ENCODE measurements at places on chromosomes 2 and 18.

DNA sequence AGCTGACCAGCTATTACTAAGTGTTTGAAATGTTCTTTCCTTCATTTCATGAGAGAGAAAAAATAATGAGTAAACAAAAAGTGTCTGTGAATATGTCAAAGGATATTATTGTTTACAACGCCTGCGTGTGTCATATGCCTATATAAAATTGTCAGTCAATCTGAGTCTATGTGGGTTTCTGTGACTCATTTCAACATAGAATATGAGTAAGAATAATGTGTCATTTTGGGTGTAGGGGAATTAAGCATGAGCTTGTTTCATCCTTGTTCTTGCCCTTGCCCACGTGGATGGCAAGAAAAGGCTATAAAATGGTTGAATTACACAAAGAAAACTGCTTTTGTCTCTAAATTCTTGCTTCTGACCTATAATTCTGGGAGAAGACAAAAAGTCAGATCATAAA, 466.0 kb downstream of the PTH2R start:
- DNase-seq, result no peak

- DNase-seq, result no peak
Measured at GRCh38 chr2:30385327-30385726, 61.7 kb upstream of the LCLAT1 start.

- no peak for DNase-seq
Measured at GRCh38 chr18:58599106-58599505, 29.8 kb downstream of the ALPK2 start.

GRCh38 chr2:19786408-19787058, 115.2 kb downstream of the TTC32 start:
- no peak for DNase-seq

DNA sequence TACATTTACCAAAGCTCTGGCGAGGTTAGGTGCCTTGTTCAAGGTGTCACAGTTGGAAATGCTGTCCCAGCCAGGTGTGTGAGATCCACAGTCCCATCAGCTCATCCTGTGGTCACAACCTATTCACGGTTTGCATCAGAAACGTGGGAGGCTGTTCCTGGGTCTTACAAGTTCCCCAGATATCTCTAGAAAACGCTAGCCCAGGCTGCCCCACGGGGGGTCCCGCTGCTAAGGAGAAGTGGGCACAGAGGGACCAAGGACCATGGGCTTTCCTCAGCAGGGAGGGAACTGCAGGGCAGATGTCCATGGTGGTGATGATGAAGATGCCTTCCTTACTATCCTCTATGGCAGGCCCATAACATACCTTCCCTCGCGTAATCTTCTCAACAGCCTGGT, 649 bp downstream of the FECH start:
- no peak for DNase-seq

DNA sequence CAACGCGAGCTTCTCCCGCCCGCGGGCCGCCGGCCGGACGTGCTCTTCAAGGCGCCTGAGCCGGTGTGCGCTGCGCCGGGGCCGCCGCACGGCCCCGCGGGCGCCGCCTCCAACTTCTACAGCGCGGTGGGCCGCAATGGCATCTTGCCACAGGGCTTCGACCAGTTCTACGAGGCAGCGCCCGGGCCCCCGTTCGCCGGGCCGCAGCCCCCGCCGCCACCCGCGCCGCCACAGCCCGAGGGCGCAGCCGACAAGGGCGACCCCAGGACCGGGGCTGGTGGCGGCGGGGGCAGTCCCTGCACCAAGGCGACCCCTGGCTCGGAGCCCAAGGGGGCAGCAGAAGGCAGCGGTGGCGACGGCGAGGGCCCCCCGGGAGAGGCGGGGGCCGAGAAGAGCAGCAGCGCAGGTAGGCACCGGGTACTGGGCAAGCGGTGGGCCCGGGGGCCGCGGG, 676 bp downstream of the HOXD11 start:
- no peak for DNase-seq

- no peak for DNase-seq
Measured at GRCh38 chr2:229586746-229587705, 127.3 kb downstream of the DNER start.

DNA sequence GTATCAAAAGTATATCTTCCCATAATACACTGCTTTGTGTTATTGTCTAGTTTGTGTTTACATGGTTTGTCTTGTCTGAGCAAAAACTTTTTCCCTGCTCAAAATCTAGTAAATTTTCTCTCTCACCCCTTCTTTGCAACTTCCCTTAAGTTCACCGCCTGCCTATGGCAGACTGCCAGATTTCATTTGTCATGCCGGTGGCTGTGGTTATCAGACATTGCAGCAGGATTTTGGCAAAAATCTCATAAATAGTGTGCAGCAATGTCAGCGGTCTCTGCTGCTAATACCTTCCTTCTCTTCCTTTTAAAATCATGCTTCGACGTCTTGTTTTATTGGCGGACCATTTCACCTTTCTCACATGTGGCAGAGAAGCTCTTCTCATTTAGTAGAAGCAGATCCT, 45.6 kb upstream of the TMEM178A start:
- DNase-seq, result no peak

DNA sequence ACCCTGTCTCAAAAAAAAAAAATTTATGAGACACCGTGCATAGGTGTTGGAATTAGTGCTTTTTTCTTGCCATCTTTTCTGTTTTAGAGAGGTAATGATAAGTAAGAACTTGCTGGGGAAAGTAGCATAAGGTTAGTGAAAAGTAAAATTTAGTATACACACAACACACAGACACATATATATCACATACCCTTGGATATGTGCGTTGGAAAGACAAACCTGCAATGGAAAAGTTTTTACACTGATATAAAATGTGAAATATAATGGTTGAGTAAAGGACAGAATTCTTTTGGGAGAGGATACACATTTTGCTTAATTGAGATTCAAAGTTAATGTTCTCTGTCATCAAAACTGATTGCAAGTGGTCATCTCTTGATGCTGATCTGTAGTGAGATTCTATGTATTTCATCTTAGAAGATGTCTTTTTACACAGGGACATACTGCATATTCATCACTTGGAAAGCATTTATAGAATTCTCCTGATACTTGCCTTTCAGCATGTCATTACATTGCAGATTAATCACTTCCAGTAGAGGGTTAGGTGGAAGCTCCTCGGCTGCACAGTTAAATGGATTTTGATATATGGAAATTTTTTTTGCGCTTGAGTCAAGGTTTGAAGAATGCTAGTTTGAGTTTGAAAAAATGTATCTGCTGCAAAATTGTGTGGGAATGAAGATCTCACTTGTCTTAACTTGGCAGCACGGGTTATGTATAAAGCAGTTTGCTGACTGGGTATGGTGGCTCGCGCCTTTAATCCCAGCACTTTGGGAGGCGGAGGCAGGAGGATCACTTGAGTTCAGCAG, 13.5 kb downstream of the PPP1CB start:
- DNase-seq, result no peak

- no peak for DNase-seq
Measured at GRCh38 chr2:176997792-176998169, 214.8 kb upstream of the HNRNPA3 start.

GRCh38 chr2:99974682-99975375, 167.6 kb downstream of the AFF3 start:
- no peak for DNase-seq

DNA sequence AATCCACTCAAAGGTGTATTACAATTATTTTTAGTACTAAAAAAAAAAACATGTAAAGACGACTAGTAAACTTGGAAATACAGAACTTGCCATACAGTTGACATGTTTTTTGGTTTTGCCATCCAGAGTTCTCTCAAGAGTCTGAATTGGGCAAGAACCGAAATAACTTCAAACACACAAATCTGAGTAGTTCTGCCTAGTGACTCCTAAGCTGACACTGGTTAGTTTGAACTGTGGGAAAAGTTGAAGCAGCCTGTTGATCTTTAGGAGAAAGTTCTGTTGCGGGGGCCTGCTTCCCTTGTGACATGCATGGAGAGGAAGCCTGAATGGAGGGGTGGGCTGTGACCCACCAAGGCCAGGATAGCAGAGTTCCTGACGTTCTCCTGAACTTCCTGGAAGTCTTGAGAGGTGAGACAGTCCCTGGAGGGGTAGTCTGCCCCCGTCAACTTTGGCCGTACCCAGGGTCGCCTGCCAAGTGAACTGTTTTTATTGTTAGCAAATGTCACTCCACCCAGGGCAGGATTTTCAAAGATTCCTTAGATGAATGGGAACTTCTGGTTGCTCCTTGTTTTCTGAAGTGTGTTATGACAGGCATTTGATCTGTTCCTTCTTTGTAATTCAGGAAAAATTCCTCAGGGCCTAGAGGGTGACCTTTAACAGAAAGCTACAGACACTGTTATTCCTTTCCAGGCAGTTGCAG, 85.6 kb upstream of the SPTBN1 start:
- no peak for DNase-seq

GRCh38 chr2:112074506-112074905, 19.4 kb downstream of the TMEM87B start:
- DNase-seq, result no peak

DNA sequence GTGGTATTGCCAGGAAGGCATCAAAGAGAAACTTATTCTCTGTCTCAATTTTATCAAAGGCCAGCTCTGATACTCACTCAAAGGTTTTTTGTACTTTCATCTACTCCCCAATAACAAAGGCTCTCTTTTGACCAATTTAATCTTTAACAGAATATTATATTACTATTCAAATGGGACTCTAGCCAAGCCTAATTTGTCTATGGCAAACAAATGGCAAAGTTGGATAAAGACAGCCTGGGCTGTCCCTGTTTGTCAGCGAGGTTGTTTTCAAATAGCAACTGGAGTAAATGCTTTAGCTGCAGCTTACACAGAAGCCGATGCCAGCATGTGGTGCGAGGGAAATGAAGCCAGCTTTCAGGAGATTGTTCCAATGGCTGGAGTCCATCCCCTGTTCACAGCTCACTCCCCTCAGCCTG, 80.1 kb upstream of the CTNNA2 start:
- DNase-seq, result no peak

DNA sequence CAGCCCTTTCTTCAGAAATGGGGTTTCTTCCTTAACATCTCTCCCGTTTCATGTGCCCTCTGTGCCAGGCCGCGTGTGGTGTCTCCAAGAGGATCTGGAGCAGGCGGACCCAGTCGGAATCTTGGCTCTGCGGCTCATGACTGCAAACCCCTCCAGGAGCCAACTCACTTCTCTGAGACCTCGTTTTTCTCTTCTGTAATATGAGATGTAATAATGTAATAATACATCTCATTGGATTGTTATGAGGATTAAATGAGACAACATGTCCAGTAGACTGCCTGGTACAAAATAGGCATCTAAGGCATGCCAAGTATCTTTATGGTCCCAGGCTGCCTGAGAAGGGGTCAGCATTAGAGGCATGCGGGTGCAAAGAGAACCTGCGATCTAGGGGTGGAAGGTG, 221.3 kb upstream of the REV1 start:
- DNase-seq, result no peak

DNA sequence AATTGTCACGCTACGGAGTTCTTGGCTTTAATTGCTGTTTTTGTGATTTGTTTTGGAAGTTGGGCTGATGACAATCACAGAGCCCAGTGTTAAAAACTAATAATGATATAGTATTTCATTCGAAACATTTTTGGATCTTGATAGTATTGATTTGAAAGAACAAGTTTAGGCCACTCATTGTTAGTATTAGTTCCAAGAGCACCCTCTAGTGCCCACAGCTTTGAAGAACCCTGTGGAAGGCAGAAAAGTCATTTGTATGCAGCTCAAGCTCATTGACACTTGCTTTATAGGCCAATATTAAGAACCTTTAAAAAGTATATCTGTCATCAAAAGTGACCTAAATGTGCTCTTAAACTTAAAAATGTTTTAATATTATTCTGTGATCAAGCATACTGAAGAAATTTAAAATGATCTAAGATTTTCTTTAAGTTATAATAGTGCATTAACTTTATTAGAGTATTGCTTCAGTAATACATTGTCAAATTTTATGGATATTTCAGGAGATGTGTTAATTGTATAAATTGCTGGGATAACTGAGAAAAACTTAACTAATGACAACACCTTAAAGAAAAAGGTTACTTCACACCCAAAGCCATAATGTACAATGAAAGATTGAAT, 191.0 kb downstream of the GRB14 start:
- no peak for DNase-seq

- DNase-seq, result no peak
Measured at GRCh38 chr2:228430986-228431385, 249.5 kb upstream of the SPHKAP start.

DNA sequence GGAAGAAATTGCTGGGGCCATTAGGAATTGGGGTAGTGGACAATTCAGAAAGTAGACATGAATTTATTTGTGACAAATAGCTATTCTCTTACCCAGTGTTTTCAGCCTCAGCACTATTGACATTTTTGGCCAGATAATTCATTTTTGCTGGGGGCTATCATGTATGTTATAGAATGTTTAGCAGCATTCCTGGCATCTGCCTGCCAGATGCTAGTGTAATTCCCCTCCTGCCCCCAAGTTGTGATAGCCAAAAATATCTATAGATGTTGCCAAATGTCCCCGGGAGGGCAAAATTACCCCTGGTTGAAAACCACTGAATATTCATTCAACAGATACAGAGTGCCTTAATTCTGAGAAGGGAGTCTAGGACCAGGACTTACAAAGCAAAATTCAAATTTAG, 183.6 kb downstream of the BABAM2 start:
- no peak for DNase-seq

DNA sequence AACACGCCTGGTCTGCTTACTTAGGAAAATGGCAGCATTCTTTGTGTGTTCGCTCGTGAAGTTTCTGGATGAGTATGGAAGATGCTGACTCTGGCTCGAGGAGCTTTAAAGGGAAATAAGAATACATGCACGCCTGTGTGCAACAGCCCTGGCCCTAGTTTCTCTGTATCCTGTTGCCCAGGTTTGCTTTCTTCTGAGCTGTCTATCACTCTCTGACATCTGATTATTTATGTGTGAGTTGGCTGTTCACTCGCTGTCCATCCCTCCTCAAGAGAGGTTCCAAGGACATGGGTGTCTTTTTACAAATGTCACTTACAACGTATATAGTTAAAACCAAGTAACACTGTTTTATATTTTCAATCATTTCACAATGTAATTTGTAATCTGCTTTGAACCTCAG, 16.0 kb downstream of the SLC9A2 start:
- DNase-seq, result no peak

DNA sequence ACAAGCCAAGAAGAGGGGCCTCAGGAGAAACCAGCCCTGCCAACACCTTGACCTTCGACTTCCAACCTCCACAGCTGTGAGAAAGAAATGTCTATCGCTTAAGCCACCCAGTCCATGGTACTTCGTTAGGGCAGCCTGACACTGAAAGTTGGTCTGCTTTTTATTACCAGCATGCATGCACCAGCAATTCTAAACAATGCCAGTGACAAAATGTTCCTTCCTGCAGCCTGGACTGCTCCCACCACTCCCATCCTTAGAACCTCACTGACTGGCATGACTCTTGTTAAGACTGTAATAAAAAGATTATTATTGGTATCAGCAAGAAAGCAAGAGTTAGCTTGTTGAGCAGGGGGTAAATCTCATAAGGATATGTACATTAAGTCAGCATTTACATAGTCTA, 33.6 kb downstream of the TMEM177 start:
- DNase-seq, result no peak

DNA sequence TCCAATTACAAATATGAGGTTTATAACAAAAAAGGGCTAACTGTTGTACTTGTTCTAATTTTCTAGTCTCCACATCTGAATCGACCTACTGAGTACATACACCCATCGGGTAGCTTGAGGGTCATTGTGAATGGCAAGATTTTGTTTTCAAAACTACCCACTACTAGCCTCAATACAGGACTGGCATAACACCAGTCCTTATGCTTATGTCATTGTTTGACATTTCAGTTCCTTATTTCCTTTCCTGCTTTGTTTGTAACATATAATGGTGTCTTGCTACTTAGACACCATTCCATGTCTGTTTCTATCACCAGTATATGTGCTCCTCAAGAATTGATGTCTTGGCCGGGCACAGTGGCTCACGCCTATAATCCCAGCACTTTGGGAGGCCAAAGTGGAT, 86.0 kb downstream of the EPHA4 start:
- no peak for DNase-seq

- DNase-seq, result no peak
Measured at GRCh38 chr2:60954139-60954538, 63.4 kb upstream of the PEX13 start.
